ENCODE measurements at places on chromosomes 3 and 15.

DNA sequence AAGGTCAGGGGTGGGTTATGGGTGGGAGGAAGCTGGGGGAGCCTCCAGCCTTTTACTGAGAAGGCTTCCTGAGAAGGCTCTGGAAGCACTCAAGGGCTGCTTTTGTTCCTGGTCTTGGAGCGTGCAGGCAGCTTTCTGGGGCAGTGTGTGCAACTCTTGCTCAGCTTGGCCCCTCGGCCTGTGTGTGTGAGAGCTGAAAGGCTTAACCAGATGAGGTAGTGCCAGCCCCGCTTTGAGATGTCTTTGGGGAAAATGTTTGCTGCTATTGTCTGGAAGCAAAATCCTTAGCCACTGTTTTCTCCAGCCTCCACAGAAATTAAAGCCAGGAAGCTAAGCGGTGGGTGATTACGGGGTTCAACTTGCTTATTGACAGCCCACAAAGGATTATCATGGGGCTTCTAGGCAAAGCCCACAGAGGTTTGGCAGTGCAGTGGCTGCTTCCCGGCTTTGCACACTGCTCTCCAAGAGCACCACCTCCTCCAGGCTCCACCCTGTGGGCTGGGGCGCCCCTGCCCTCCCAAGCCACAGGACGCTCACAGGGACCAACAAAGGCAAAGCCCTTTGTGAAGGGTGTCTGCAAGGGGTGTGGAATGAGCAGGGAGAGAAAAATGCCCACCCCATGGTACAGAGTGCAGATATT, 121.7 kb upstream of the TLE3 start:
- no peak for DNase-seq

DNA sequence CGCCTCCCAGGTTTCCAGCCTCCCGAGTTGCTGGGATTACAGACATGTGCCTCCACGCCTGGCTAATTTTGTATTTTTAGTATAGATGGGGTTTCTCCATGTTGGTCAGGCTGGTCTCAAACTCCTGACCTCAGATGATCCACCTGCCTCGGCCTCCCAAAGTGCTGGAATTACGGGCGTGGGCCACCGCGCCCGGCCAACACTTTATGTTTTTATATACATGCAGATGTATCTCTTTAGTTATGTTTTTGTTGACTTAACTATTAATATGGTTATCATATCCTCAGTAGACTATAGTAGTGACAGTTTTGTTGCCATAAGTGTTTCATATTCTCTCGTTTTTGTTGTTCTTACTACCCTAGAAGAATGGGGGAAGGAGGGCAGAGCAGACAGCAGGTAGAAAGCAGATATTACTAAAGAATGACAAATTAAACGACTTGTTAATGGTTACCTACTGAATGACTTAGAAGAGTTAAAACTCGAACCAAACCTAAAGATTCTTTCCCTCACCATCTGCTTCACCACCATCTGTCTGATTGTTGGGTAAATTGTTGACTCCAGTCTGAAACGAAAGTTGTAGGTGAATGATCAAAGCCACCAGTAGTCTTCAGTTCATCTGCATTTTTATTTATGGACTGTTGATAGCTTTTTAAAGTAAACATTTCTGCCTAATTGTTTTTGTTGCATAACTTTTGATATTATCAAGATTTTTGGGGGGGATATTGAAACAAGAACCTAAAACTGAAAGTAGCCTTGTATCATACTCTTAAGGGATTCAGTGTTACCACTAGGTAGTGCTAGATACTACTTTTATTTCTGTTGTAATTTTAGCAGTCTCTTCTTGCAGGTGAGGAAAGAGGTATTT, 89.3 kb downstream of the RASA2 start:
- no peak for DNase-seq

DNA sequence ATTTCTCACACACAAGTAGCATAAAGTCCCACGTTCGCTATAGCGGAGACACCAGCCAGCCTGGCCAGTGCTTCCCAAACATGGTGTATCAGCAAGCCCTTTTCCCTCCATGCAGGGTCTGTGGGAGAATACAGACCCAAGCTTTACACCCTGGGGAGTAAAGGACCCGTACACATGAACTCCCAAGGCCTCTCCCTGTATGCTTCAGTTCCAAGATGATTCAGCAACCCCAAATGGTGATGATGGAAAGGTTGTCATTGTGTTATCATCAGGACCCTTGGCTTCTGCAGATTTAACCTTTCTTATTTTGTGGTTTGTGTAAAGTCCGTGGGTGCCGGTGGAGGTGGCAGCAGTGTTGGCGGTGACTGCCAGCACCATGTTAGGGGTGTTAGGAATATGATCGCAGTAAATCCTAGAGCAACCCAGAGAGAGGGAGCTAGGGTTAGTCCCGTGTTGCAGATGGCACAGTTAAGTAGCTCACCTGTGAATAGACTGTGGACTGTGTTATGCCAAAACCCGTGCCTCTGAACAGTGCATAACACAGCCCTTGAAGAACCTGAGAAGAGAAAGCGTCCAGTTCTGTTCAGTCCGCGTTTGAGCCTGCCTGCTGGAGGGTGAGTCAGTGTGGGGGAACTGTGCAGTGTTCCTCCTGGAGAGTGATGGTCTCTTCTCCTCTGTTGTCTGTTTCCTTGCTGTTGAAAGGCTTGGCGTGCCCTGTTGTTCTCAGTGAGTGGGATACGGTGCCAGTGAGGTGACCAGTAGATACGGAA, 174.3 kb downstream of the APBA2 start:
- no peak for DNase-seq

DNA sequence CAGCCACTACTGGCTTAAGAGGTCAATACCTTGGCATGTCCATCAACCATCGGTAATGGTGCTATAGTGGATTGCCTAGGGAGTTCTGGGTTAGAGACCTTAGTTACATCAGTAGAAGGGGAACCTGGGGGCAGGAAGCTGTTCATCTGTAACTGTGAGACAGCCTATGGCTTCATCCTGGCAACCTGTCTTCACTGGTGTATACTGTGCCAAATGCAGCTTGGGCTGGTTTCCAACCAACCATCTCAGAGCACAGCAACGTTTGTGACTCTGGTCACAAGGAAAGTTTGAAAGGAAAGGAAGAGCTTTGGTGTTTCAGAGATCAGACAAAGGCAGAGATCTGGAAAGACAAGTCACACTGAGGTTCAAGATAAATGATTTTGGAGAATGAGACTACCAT, 93.8 kb downstream of the TJP1 start:
- DNase-seq: no peak

- DNase-seq: no peak
Measured at GRCh38 chr3:67384016-67384415, 270.4 kb downstream of the SUCLG2 start.

GRCh38 chr3:197174927-197175326, 123.5 kb downstream of the DLG1 start:
- no peak for DNase-seq

DNA sequence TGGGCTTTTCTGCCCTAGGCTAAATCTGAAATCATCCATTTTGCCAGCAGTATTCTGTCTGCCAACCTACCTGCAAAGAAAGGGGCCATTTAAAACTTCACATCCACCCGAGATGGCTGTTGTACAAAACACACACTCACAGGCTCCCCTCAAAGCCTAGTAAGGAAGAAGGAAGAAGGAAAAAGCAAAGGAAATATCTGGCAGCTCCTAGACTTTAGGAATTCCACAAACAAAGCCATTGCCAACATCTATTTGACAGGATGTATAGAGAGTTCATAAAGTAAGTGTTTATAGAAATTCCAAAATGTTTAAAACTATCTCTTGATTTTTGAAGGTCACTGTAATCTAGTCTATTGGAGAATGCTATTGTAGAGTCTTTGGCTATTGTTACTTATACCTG, 91.9 kb upstream of the THBS1 start:
- DNase-seq: no peak

GRCh38 chr3:165464736-165465135, 268.6 kb upstream of the SLITRK3 start:
- DNase-seq: no peak

DNA sequence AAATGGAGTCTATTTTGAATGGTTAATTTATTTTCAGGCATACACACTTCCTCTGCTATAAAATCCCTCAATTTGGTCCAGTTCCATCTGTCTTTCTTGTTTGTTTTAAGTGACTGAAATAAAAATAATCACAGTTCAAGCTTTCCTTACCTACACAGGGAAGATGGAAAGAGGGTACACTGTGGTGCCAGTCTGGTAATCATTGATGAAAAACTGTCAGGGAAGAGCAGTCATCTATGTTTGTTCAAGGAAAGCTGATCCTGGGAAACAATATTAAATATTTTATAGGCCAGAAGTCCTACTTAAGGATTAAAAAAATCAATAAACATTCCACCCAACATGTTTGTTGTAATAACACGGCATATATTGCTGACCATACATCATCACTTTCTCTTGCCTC, 115.2 kb upstream of the KCNMB2 start:
- no peak for DNase-seq

DNA sequence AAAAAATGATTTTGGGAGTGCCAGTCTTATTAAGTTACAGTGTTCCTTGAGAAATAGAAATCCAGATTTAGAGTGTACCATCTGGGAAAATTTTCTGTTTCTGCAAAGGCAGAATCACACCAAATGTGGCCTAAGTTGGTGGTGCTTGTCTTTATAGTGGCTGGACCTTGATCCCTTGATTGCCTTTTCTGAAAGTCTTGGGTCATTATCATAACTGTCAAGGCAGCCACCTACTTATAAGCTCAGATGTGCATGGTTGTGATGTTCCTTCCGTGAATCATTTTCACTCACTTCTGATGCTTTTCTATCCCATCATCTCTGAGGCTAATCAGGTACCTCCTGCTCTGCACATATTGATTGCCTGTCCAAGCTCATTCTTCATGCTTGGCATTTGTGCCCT, 20.1 kb downstream of the CMSS1 start:
- no peak for DNase-seq

DNA sequence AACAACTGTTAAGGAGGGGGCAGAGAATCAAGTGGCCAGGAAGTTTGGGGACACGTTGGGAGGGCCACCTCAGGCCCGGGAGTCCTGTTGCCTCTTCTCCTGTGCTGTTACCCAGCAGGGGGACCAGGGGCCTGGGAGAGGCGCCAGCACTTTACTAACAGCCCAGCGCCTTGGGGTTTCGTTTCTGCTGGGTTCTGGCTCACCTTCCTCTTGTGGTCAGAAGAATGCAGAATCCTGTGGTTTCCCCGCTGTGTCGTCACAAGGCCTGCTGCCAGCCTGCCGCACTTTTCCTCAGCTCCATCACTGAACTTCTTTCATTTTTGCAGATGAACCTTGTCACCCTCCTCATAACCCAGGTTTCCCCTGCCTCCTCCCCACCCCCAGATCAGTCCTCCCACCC, 67.7 kb downstream of the SLC30A4 start:
- DNase-seq: peak; percentile 91

GRCh38 chr3:120561251-120562045, 34.7 kb upstream of the NDUFB4 start:
- no peak for DNase-seq

- no peak for DNase-seq
Measured at GRCh38 chr3:193719735-193720134, 126.7 kb downstream of the OPA1 start.

DNA sequence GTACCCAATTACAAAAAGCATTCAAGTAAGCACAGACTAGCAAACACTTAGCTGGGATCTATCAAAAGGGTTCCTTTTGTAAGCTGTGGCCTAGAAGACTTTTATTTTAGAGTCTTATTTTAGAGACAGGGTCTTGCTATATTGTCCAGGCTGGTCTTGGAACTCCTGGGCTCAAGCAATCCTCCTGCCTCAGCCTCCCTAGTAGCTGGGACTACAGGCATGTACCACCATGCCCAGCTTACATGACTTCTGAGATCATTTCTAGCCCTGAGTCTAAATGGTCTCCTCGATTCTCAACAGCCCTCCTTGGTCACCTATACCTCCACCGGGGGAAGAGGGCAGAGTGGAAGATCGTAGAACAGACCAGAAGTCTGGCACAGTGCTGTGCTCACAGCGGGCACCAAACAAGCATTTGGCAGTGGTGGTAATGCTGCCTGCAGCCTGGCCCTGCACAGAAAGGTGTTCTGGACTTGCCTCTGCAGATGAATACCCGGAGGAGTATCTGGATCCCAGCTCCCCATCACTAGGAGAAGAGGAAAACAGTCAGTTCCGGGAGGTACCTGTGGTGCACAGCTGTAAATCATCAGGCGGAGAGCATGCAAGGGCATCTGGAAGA, 2.4 kb downstream of the FAM219B start:
- DNase-seq: no peak

- DNase-seq: no peak
Measured at GRCh38 chr3:70606018-70606417, 293.6 kb upstream of the MDFIC2 start.

DNA sequence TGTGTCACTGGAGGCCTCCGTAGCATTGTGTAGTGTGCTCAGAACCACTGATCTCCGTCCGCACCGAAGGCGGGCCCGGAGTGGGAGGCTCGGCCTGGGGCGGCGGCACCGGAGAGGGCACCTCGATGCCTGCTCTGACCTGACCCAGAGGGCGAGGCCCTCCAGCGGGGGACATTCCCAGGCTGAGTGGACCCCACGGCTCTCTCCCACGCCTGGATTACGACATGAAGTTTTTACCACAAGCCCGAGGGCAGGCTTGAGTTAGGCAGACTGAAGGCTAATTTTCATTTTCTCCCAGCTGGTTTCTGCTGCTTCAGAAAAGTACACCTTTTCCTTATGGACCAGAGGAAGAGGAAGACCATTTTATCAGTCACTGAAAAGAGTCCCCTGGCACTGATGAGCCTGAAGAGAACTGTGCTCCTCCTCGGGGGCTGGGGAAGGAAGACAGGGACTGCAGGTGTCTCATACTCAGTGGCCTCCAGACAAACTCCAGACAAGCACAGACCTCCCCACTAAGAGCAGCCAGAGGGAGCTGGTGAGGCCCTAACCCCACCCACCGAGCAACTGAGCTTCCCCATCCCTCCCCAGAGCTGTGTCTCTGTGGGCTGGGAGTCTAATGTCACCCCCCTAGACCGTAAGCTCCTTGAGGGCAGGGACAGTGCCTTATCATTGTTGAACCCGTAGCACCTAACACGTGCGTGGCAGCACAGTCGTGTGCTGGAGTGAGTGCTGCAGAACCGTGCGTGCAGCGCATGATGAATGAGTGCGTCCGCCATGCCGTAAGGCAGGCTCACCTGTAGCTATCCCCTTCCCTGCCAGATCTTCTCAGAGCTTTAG, 74.5 kb upstream of the BLM start:
- no peak for DNase-seq

DNA sequence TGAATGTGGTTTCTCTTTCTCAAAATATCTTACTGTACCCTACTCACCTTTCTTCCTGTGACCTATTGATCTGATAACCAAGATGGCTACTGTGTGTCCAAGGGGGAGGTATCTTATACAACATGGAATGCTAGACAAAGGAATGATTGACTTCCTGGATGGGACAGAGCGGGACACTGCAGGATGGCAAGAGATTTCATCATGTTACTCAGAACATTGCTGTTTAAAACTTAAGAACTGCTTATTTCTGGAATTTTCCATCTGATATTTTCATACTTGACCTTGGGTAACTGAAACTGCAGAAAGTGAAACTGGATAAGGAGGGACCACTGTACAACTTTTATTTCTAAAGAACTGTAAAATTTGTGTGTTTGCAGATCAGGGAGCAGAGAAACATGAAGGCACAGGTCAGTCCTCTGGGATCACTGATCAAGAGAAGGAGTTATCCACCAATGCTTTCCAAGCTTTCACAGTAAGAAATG, 18.5 kb downstream of the CNOT10 start:
- DNase-seq: no peak
